ENCODE measurements at places on chromosomes 11 and 22.

DNA sequence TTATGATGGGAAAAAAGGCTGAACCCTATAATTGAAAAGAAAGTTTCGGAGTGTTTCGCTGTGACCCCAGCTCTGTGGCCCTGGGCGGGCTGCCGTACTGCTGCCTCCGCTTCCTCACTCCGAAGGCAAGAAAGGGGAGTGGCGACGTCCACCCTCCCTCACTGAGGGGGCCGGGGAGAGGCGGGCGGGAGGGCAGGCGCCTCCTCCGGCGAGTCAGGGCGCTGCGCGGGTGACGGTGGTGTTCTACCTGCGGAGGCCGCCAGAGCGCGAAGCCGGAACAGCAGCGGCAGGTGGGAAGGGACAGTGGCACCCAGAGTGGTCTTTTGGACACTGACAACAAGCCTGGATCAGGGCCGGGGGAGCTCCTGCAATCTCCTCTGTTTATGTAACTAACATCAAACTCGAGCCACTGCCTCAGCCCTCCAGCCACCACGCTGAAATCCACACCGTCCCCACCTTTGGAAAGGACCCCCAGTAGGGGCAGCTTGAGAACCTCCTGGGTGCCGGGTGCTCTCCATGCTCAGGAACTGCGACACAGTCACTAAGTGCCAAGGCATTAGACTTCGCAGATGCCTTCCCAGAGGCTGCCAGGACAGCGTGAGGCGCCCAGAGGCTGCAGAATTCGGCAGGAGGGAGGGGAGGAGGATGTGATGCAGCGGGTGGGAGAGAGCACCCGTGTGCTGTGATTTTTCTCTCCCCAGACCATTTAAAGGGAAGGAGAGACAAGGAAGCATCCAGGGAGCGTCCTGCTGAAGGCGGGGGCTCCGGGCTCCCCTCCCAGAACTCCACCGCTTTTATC is 25.5 kb downstream of the BID start:
- DNase-seq = no peak

DNA sequence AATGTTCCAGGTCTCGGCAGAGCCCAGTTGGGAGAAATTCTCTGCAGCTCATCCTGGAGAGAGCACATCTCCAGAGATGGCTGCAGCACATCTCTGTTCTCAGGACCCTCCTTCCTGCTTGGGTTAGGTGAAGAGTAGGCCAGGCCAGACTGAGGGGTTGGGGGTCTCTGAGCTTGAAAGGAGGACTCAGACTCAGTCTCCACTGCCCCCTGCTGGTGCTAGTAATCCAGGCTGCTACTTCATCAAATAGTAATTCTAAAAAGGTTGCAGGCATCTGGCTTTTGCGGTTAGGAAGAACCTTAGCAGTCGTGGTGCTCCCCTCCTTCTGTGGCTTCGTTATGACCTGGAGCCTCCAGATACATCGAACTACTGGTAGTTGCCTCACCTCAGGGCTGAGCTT is 9.7 kb downstream of the TUB start:
- peak; percentile 28 for DNase-seq

DNA sequence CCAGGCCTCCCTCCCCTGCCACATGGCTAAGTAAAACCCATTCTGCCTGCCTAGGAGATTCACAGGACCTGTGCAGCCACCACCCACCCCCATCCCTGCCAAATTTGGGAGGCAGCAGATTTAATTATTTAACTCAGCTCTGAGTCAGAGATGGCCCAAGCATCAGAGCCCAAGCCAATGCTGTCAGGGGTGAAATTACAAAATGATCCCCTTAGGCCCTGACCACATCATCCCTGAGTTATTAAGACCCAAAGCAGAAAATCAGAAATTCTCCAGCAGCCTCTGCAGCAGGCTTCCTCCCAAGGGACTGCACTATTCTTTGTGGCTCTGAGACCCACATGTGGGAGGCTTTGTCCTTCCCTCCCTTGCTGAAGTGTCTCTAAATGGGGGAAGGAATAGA is 52.8 kb upstream of the RRAS2 start:
- DNase-seq = no peak

DNA sequence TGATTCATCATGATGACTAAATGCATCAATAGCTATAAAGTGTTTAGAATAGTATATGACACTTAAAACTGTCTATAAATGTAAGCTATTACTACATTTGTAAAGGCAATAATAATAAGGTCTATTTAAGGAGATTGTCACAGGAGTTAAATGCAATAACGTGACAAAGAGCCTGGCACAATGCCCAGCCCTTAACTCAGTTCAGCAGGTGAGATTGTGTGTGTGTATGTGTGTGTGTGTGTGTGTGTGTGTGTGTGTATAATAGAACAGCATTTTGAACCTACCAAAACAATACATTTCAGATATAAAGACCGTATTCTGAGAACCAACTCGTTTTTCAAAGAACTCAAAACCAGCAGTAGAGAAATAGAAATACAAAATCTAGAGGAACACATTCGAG is 177.5 kb downstream of the MYO18B start:
- peak; percentile 76 for DNase-seq

- peak; percentile 84 for DNase-seq
Observed at GRCh38 chr11:12800032-12800671, 125.9 kb downstream of the TEAD1 start.

DNA sequence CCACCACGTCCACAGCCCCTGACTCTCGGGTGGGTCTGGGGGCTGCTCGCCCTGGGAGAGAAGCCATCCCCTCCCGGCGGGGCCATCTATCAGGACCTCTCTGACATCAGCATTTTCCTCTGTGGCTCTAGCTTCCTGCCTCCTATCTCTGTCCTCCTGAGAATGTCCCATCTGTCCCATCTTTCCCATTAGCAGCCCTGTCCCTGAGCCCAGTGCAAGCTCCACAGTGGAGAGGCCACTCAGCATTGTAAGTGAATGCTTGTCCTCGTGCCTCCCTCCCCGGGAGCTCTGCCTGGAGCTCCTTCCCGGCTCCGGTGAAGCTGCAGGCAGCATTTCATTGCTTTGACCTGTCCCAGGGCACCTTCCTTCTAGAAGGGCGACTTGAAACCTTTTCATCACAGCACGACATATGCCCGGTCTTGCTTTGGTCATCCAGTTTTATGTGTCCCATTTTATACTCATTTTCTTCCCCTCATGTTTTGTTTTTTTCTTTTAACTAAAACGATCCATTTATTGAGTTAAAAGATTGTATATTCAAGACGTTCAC is 49.7 kb downstream of the RTN4R start:
- DNase-seq = no peak

GRCh38 chr11:45899448-45900174 is 7.5 kb downstream of the FREY1 start:
- peak; percentile 93 for DNase-seq

GRCh38 chr22:28030473-28030872 is 111.4 kb upstream of the PITPNB start:
- no peak for DNase-seq

DNA sequence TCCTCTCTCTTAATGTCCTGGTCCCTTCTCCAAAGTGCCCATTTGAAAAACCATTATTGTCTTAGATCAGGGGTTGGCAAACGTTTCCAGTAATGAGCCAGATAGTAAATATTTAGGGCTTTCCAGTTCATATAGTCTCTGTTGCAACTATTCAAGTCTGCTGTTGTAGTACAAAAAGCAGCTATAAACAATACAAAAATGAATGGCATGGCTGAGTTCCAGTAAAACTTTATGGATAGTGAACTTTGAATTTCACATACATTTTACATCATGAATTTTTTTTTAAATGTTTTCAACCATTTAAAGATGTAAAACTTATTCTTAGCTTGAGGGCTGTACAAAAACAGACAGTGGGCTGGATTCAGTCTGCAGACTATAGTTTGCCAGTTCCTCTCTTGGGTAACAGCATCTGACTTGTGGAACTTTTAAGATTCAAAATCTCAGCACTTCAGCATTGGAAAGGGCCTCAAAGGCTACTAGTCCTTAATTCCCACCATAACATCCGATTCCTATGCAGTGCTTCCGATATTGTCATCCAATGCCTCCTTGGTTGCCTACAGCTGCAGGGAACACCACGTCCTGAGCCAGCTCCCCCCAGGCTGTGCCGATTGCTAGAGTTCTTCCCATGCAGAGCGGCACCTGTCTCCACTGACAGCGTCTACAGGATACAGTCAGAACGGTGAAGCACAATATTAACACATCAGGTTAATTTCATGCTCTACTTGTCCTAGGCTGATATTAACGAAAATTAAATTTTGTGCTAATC is 65.6 kb upstream of the E2F8 start:
- DNase-seq = peak; percentile 82

DNA sequence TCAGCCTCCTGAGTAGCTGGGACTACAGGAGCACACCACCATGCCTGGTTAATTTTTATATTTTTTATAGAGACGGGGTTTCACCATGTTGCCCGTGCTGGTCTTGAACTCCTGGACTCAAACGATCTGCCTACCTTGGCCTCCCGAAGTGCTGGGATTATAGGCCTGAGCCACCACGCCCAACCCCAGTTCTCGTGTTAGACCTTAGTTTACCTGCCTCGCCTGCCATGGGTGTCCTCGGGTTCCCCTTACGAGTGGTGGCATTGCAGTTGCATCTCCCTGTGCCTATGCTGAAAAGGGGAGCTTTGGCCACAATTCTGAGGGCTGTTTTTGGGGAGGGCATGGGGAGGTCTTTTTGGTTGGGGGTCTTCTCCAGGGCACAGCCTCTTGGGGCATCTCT is 18.8 kb downstream of the TBC1D22A start:
- no peak for DNase-seq

- no peak for DNase-seq
Observed at GRCh38 chr11:88188932-88189253, 13.7 kb upstream of the RAB38 start.

DNA sequence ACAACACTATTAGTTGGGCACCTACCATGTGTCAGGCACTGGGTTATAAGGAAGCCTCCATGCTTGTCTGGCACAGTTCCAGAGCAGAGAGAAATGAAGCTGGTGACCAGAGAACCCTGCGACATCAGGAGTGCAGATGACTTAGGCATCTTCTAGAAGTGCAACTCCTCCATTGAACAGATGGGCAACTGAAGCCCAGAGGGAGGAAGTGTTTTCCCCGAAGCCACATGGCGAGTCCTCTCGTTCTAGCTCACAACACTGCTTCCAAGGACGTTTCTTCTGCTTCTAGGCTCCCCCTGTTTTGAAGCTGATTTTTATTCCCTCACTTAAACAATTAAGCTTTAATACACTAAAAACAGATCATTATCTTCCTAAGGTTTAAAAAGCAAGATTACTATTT is 109.8 kb upstream of the SYT13 start:
- no peak for DNase-seq

- DNase-seq = no peak
Observed at GRCh38 chr22:40030758-40031095, 36.0 kb downstream of the FAM83F start.

GRCh38 chr11:43735961-43736360 is 55.4 kb downstream of the HSD17B12 start:
- DNase-seq = no peak

GRCh38 chr11:1742371-1742770 is 8.0 kb downstream of the IFITM10 start:
- DNase-seq = no peak

DNA sequence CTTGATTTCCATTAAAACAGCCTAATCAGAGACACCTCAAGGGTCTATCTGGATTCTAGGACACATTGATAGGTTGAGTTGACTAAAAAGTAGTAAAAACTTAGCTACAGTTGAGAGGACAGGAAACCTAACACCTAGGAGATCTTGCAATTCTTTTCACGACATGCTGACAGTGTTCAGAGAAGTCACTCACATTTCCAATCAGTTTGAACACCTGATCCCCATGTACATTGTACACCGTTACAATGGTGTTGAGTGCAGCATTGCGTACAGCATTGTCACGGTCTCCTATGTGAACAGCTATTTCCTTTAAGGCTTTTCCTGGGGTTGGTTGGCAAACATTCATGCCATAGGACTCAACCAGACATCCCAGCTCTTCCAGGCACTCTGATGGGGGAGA is 42.8 kb downstream of the F2 start:
- no peak for DNase-seq

GRCh38 chr11:131217313-131218310 is 152.8 kb upstream of the NTM start:
- no peak for DNase-seq

GRCh38 chr11:88414385-88414861 is 76.9 kb upstream of the CTSC start:
- peak; percentile 58 for DNase-seq

DNA sequence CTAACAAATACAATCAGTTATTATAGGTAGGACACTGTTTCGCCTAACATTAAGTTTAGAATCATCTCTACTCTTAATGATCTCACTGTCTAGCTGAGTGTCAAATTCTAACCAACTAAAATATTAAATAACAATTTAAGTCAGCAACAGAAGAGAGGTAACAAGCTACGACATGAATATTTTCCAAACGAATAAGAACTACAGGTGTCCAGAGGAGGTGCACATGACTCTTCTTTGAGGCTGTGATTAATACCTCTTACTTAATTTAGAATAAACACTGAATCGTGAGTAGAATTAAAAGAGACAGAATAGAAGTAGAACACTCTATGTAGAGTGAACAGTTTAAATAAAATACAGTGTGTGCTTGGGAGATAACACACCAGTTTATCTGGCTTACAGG is 619.0 kb upstream of the ARHGAP42 start:
- no peak for DNase-seq

GRCh38 chr11:19253153-19253745 is 12.5 kb upstream of the E2F8 start:
- peak; percentile 96 for DNase-seq

GRCh38 chr11:63877658-63878241 is 38.8 kb downstream of the MARK2 start:
- no peak for DNase-seq

- DNase-seq = no peak
Observed at GRCh38 chr11:126421271-126421671, 65.8 kb downstream of the ST3GAL4 start.

GRCh38 chr11:36057379-36058042 is 113.6 kb downstream of the LDLRAD3 start:
- no peak for DNase-seq

DNA sequence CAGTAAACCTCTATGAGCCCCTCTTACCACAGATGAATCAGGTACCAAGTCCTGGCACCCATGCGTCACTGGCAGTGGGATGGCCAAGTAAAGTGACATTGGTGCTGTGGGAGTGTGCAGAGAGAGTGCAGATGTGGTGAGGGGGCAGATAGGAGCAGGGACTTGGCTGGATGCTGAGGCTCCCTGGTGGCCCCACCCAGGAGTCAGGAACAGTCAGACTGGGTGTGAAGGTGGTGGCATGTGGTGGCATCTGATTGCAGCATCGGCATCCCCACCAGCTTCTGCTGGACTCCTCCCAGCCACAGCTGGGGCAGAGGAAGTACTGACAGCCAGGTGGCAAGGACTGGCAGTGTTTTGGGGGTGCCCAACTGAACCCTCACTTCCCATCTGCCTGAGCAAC is 11.4 kb downstream of the DGAT2 start:
- DNase-seq = no peak

DNA sequence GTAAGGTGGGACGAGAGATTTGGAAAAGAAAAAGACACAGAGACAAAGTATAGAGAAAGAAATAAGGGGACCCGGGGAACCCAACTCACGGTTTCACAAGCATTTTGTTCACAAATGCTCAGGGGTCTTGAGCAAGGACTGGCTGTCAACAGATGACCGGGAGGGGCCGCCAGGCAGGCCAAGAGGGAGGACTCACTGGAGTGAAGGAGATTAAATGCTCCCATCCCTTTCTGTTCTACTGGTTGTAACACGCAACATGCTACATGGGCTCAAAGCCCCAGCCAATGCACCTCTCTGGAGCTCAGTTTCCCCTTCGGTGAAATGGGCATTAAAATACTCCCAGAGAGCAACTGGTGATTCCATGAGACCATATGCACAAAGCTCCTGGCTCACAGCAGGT is 13.4 kb downstream of the SHANK2 start:
- no peak for DNase-seq
